Activated CD4-positive, alpha-beta T cell treated with anti-CD3 and anti-CD28 coated beads, Interleukin-2, Interleukin-6, amounts not matched to agents 100 ng/mL and 50 ng/mL, durations not matched to agents 16 hours and 8 hours (primary cell): ENCODE measurements at places on chromosomes 12 and 14.

DNA sequence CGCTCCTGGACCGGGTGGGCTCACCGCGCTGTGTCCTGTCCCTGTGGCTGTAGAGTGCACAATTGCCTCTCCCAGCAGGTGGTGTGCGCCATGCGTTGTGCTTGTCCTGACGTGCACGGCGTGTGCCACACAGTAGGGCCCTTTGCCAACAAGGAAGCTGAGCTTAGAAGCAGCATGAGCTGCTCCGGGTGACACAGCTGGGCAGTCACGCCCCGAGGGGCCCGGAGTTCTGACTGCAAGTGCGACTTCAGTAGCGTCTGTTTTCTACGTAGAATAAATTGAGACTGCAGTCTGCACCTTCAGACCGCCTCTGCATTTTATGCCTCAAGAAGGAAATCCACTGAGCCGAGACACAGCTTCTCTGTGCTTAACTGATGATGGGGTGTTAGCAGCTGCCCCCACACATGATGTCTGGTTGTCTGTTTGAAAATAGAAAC, 81.6 kb downstream of the ADGRD1 start:
- no peak for DNase-seq

DNA sequence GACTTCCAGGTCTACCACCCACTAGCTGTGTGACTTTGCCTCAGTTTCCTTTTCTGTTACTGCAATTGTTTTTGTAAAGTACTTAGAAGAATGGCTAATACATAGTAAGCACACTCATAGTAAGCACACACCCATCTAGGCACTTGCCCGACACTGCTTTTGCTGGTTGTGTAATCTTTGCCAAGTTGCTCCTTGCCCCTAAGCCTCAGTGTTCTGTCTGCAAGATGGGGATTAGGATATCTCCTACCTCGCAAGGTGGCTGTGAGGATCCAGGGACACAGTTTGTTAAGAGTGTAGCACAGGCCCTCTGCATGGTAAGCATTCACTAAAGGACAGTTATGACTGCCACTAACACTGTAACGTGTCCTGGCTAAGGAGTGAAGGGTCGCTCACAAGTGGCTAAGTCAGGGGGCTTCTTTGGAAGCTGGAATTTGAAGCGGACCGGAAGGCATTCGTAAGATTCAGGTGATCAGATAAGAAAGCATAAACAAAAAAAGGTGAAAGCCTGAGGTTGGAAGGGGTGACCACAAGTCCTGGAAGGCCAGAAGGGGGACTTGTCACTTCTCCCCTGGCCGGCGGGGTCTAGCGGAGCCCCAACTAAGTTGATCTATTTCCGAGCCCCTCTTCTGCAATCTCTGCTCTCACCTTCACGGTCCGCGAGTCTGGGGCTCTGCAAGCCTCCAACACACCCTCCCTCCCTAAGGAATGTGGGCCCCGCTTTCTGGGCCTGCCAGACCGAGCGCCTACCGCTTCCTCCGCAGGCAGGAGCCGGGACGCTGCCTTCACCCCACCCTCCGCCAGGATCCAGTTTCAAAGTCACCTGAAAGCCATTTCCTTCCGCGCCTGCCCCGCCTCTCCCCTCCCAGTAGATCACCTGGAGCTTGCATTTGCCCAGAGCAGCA, 1.5 kb upstream of the PLEKHG3 start:
- DNase-seq, result no peak

DNA sequence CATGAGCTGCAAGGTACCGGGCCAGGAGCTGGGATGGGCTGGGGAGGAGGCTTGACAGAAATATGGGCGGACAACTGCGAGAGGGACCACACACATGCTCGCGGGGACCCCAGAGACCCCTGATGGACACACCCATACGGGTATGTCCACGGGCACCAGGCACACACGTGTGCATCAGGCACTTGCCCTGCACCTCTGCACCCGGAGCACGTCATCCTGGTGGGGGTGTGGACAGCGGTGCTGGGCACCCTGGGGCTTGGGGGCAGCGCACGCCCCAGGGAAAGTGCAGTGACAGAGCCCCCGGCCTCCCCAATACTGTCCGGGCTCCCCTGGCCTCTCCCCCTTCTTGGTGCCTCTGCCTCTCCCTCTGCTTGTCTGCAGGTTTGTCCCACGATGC, 1.7 kb upstream of the CRIP1 start:
- DNase-seq, result no peak

GRCh38 chr12:2641207-2641606, 153.6 kb upstream of the FKBP4 start:
- DNase-seq, result peak; percentile 17

DNA sequence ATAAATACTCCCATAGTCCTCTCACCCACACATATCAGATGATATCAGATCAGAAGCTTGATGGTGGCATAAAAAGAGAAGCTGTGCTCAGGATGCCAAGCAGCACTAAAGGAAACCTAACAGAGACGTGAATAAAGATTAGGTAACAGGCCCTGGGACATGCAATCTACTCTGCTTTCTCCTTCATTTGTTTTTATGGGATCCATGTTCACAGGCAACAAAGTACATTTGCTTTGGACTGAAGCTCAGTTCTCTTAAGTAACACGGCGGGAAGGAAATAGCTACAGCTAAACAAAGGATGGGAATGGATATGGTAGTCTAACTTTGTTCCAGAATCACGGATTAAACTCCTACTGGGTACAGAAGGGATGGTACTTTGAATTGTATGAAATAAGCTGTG, 119.5 kb downstream of the TTC7B start:
- DNase-seq, result no peak

GRCh38 chr12:27814851-27815591, 35.0 kb upstream of the MANSC4 start:
- DNase-seq, result no peak

DNA sequence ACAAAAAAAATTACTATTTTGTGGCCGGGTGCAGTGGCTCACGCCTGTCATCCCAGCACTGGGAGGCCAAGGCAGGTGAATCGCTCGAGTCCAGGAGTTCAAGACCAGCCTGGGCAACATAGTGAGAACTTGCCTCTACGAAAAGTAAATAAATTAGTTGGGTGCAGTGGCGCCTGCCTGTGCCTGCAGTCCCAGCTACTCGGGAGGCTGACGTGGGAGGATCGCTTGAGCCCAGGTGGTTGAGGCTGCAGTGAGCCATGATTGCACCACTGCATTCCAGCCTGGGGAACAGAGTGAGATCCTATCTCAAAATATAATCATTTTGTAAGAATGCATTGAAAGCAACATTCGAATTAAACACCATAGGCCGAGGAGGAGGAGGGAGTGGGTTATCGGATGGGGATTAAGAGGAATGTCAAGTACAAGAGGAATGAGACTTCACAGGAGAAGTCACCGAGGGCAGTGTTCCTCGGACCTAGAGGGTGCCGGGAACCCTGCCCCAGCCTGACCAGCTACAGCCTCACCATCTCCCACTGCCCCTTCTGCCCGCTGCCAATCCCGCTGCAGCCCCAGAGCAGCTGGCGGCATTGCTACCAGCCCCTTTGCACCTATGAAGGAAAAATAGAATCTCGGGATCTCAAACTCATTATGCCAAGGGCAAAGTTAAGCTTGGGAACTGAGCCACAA, 32.6 kb upstream of the AACS start:
- DNase-seq, result no peak

GRCh38 chr12:93467351-93468007, at the start of gene MRPL42:
Gene MRPL42 (plus strand): TSS chr12:93467514. CDS start chr12:93469286, 1,772 bp downstream.
- peak; percentile 95 for DNase-seq

GRCh38 chr14:96146131-96146771, 58.4 kb upstream of the BDKRB2 start:
- DNase-seq, result no peak

- DNase-seq, result no peak
Measured at GRCh38 chr14:62694075-62694474, 351.2 kb downstream of the KCNH5 start.

- peak; percentile 56 for DNase-seq
Measured at GRCh38 chr12:96419576-96420276, 19.5 kb upstream of the CDK17 start.
